ENCODE measurements at places on chromosomes 12 and 14. TPM values are rescaled to one million over a fixed set of nuclear protein-coding genes. Genes with fewer than 3 reads are reported as not detected.

DNA sequence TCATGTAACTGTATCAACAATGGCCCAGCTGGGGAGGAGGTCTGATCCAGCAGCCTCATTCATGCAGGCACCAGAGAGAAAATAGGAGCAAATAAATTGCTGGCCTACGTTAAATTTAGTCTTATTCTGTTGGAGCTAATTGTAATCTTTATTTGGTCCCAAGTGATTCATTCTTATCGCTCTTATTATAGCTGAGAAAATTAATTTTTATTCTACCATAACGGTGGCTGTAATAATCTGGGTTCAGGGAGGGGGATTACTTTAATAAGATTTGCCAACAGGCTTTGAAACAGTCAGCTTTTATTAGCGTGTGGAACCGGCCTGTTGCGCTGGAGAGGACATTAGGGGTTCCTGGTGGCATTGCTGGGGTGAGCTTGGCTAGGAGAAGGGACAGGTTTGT, 254.9 kb downstream of the AACS start:
- H3K36me3 ChIP-seq: no peaks in the 10 kb centered on the region
- no peak overlapping the region for H3K27ac ChIP-seq
- H3K4me1 ChIP-seq: no peaks in the 10 kb centered on the region
- no peak overlapping the region for H3K4me3 ChIP-seq

DNA sequence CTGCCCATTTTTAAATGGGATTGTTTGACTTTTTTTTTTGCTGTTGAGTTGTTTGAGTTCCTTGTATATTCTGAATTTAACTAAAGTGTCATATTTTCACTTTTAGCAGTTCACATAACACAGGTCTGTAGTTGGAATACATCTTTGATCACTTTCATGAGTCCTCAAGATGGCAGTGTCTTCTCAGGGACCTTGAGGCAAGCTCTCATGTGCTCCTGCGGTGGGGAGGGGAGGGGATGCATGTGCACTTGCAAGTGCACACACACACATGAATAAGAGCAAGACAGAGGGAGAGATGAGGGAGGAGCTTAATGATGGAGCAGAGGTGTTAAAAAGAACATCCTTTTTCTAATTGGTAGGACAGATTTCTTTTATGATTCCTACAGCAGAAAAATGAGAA, 291.4 kb upstream of the OR4E1 start:
- H3K4me1 ChIP-seq: no peaks in the 10 kb centered on the region
- H3K27me3 ChIP-seq: peaks cover 24% of the 10 kb centered on the region
- no peak for DNase-seq
- no peak overlapping the region for H3K27ac ChIP-seq

- peak overlapping the region; percentile 84 for H3K27ac ChIP-seq
- peaks cover 2% of the 10 kb centered on the region for H3K36me3 ChIP-seq
- H3K4me3 ChIP-seq: no peak overlapping the region
- no peaks in the 10 kb centered on the region for H3K27me3 ChIP-seq
These were observed 6.5 kb downstream of the HIP1R start for GRCh38 chr12:122841544-122842321.

DNA sequence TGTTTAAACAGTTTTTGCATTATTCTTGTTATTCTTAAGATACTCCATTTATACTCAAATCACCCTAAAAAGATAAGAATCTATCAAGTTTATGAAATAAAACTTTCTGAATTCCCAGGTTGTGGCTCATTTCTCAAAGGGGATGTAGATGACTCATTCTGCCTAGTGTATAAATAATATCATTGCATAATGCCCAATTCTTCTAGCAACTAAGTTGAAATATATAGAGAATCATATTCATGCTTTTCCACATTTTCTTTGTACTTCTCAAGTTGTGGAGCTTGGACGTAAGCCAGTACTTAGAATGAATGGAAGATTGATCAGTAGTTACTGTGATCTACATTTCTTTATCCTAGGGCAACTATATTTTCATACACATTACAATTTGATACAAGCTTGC, 201.1 kb downstream of the PPFIA2 start:
- H3K27me3 ChIP-seq: no peaks in the 10 kb centered on the region
- H3K36me3 ChIP-seq: no peaks in the 10 kb centered on the region
- H3K4me1 ChIP-seq: no peaks in the 10 kb centered on the region
- no peak overlapping the region for H3K27ac ChIP-seq

Gene RNF212B
- polyA plus RNA-seq: not detected

Gene TAS2R46
- not detected for polyA plus RNA-seq

Gene PTPRR
- polyA plus RNA-seq: not detected

- H3K27ac ChIP-seq: no peak overlapping the region
- H3K27me3 ChIP-seq: no peaks in the 10 kb centered on the region
- H3K4me3 ChIP-seq: no peak overlapping the region
- DNase-seq: peak; percentile 29
These were observed 65.3 kb downstream of the IFT43 start for GRCh38 chr14:76050797-76051392.

DNA sequence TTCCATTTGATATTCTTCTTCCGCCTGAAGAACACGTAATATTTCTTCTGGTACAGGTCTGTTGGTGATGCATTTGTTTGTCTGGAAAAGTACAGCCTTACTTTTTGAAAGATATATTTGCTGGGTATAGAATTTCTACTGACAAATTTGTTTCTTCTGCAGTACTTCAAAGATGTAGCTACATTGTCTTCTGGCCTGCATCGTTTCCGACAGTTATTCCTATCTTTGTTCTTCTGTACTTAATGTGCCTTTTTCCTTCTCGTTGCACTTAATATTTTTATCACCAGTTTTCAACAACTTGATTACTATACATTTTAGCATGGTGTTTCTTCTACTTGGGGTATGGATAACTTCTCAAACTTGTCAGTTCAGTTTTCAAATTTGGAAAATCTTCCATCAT, 47.1 kb downstream of the SENP1 start:
- H3K4me1 ChIP-seq: peaks cover 5% of the 10 kb centered on the region
- no peak for DNase-seq
- no peaks in the 10 kb centered on the region for H3K27me3 ChIP-seq
- H3K27ac ChIP-seq: peak overlapping the region; percentile 28

Gene RASSF9
- polyA plus RNA-seq: not detected

Gene E2F7
- not detected for polyA plus RNA-seq

GRCh38 chr12:82596483-82596882, 90.2 kb upstream of the TMTC2 start:
- H3K4me1 ChIP-seq: no peaks in the 10 kb centered on the region
- no peak for DNase-seq
- no peak overlapping the region for H3K27ac ChIP-seq
- no peaks in the 10 kb centered on the region for H3K27me3 ChIP-seq
- no peak overlapping the region for H3K4me3 ChIP-seq
- no peaks in the 10 kb centered on the region for H3K36me3 ChIP-seq

Gene EFS
- polyA plus RNA-seq: not detected

DNA sequence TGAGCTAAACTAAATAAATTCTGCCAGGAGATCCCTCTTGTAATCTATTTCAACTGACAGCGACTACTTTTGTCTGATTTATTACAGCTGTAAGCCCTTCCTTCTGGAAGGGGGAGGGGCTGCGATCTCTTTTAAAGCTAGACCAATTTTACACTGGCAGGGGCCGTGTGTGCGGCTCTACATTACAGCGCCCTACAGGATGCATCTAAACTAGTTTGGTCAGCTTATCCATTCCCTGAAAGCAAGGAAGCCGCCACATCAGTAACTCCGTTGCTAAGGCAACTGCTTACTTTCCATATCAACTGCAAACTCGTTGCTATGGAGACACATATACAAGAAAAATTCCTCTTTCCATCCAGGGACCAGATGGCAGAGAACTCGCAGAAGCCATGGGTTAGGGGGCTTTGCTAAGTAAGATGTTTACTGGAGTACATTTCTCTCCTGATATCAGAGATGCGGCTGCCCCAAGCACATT, 17.4 kb downstream of the FOXN3 start:
- H3K27ac ChIP-seq: no peak overlapping the region
- H3K4me3 ChIP-seq: no peak overlapping the region
- H3K4me1 ChIP-seq: peaks cover 83% of the 10 kb centered on the region

DNA sequence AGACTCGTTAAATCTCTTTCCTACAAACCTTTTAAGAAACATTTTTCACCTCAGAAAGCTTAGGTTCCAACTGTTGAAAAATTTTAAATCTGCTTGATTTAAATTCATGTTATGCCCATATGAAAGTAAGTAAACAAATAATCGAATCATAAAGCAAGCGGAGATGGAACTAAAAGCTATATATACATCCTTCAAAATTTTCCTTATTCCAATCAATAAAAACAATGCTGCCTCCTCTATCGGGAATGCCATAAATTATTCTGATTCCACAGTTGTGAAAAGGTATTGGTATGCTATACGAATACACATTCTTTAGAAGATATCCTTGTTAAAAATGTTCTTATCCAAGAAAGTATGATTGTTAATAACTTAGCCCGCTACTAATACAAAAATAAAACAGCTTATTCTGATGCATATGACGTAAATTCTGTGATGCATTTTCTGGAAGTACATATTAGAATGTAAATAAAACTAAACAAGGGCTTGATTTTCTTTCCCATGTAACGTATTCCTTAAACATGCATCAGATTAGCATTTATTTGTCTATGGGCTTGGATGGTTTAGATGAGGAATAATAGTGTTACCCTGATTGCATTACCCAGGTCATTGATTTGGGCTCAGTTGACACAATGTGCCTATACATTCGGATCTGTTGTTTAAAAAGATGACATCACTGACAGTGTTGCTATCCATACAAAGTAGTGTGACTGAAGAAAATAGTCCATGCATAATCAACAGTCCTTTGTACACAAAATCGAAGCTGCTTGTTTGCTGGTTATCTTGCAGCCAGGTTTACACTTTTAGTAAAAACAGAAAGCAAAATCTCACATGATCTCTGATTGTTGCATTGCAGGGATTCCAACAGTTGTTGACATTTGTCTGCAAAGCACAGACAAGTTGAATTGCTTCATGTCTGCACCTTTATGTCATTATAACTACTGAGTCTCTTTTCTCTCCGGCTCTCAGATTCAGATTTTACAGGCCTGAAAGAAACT, 656 bp upstream of the DTD2 start:
- DNase-seq: no peak
- H3K27ac ChIP-seq: peak overlapping the region; percentile 95
- H3K36me3 ChIP-seq: no peaks in the 10 kb centered on the region
- H3K4me3 ChIP-seq: peak overlapping the region; percentile 95
- H3K27me3 ChIP-seq: no peaks in the 10 kb centered on the region
- peaks cover 16% of the 10 kb centered on the region for H3K4me1 ChIP-seq

Gene GDF3
- polyA plus RNA-seq: not detected

DNA sequence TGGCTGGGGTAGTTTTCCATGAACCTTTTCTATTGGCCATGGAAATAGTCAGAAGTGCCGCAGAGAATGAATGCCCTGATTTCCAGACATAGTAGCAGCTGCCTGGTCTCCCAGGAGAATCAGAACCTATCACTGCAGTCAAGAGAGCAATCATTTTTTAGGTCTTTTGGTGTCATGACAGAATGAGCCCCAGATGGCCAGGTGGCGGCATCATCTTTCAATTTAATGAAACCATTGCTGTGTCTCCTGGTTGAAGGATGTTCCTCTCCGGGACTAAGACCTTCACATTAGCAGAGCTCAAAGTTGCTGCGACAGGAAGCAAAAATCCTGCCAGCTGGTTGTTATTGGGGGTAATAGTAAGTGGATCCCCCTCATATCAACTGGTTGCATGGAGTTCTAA, 18.8 kb downstream of the TNFAIP2 start:
- no peaks in the 10 kb centered on the region for H3K36me3 ChIP-seq
- no peak overlapping the region for H3K27ac ChIP-seq
- peaks cover 72% of the 10 kb centered on the region for H3K27me3 ChIP-seq
- DNase-seq: no peak
- H3K4me3 ChIP-seq: no peak overlapping the region

DNA sequence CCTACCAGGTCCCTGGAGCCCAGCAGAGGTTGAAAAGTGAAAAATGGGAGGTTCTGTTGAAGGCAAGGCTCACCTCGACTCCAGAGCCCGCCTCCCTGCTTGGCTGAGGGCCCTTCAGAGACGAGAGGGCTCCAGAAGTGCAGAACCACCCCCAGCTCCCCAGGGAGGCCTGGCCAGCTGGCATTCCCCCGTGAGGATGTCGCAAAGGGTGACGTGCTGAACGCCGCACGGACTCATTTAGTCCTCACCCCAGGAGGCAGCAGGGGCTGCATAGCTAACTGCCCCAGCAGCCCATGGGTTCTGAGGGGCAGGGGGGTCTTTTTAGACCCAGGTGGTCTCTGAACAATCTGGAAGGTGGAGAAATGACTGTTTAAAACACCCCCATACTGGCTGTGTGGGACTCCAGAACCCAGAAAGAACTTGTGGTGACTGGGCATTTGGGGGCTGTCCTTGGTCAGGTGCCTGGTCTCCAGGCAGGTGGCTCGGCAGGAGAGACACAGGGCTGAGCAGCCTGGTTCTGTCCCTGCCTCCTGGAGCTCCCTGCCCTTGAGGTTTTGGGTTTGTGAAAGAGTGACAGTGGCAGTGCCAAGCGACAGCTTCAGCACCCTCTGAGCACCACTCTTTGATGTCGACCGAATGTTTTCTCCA, 32.0 kb downstream of the ANAPC7 start:
- H3K27me3 ChIP-seq: no peaks in the 10 kb centered on the region
- H3K27ac ChIP-seq: peak overlapping the region; percentile 96
- DNase-seq: peak; percentile 53
- peaks cover 59% of the 10 kb centered on the region for H3K4me1 ChIP-seq
- peaks cover 14% of the 10 kb centered on the region for H3K36me3 ChIP-seq

Gene BCL11B
- polyA plus RNA-seq: not detected

GRCh38 chr12:113155646-113156045, 6.1 kb downstream of the CFAP73 start:
- DNase-seq: no peak
- peaks cover 26% of the 10 kb centered on the region for H3K4me1 ChIP-seq
- H3K4me3 ChIP-seq: peak overlapping the region; percentile 57
- no peak overlapping the region for H3K27ac ChIP-seq

- no peak overlapping the region for H3K4me3 ChIP-seq
- H3K27ac ChIP-seq: no peak overlapping the region
- H3K27me3 ChIP-seq: peaks cover 7% of the 10 kb centered on the region
- DNase-seq: no peak
- no peaks in the 10 kb centered on the region for H3K4me1 ChIP-seq
These were observed 77.5 kb upstream of the DIO3 start for GRCh38 chr14:101483829-101484228.

Gene MEG3
- not detected for polyA plus RNA-seq

- H3K4me1 ChIP-seq: no peaks in the 10 kb centered on the region
- H3K36me3 ChIP-seq: no peaks in the 10 kb centered on the region
- DNase-seq: no peak
- H3K4me3 ChIP-seq: no peak overlapping the region
- no peak overlapping the region for H3K27ac ChIP-seq
These were observed 65.7 kb downstream of the MVK start for GRCh38 chr12:109639151-109639872.

DNA sequence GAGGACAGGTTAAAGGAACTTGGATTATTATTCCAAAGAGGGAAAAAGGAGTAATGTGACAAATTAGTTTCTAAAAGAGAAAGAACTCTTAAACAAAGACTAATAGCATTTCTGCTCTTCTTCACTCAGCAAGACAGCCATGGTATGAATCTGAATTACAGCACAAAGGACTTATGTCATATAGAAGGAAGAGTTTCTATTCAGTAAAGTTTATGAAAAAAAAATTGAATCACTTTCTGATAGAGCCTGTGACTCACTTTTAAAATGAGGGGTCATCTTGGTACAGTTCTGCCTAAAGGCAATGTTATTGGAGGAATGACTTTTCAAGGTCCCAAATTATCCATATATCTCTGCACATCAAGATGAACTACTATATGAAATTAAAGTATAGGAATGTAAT, 101.7 kb downstream of the DUSP6 start:
- H3K4me3 ChIP-seq: no peak overlapping the region
- H3K27ac ChIP-seq: no peak overlapping the region
- H3K27me3 ChIP-seq: peaks cover 8% of the 10 kb centered on the region
- H3K36me3 ChIP-seq: no peaks in the 10 kb centered on the region
- H3K4me1 ChIP-seq: no peaks in the 10 kb centered on the region
